SJCRH30 (cell line): ENCODE measurements at places on chromosomes 3 and 15. TPM values are rescaled to one million over a fixed set of nuclear protein-coding genes. Genes with fewer than 3 reads are reported as not detected.

DNA sequence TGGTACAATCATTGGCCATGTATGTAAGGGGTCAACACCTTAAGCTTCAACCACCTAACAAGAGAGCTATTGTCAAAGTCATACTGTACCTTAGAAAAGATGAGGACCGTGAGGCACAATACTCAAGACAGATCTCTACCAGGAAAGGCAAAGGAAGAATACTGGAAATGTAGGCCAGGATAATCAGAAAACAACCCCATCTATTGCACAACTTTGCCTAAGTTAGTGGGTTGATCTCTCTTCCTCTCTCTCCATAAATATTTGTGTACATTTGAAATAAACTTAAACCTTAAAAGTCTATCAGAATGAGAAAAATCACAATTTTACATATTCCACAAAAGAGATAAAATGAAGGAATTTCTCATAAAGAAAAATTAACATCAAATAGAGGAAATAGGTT lies 556.9 kb downstream of the MECOM start:
- DNase-seq: no peak
- H3K27me3 ChIP-seq: no peaks in the 10 kb centered on the region
- H3K27ac ChIP-seq: no peak overlapping the region
- H3K4me3 ChIP-seq: no peak overlapping the region
- H3K36me3 ChIP-seq: 0 out of 2 replicates have a peak, but pooled peaks cover 2% of the 10 kb centered on the region

GRCh38 chr15:83685916-83686332 lies 32.0 kb downstream of the ADAMTSL3 start:
- H3K27me3 ChIP-seq: no peaks in the 10 kb centered on the region
- no peak for DNase-seq
- H3K27ac ChIP-seq: no peak overlapping the region
- no peaks in the 10 kb centered on the region for H3K36me3 ChIP-seq
- H3K4me3 ChIP-seq: no peak overlapping the region
- no peaks in the 10 kb centered on the region; the same call in 1 of the 2 replicates for H3K4me1 ChIP-seq

- no peaks in the 10 kb centered on the region for H3K36me3 ChIP-seq
- no peaks in the 10 kb centered on the region for H3K27me3 ChIP-seq
- H3K4me1 ChIP-seq: peaks cover 15% of the 10 kb centered on the region
- no peak overlapping the region for H3K27ac ChIP-seq
Measured at GRCh38 chr3:4514321-4514720, 21.2 kb downstream of the ITPR1 start.

The ISG20 gene
- 0.97 and 1.0 TPM in 2 replicates for total RNA-seq
